ENCODE measurements at places on chromosomes 6 and 20. TPM values are rescaled to one million over a fixed set of nuclear protein-coding genes. Genes with fewer than 3 reads are reported as not detected.

Gene TMEM30A
- total RNA-seq: 133 TPM

Gene RIPOR2
- 23.1 TPM for total RNA-seq

Gene CLIC5
- total RNA-seq: 19.5 TPM

Gene ZSCAN16
- total RNA-seq: 11.7 TPM

Gene ANKRD66
- not detected for total RNA-seq

Gene C6orf15
- not detected for total RNA-seq

Gene ANGPT4
- 0.60 TPM for total RNA-seq

Gene LIN28B
- total RNA-seq: 1.3 TPM

Gene POU5F1
- not detected for total RNA-seq

Gene TXNDC5
- total RNA-seq: 112 TPM

All from camera-type eye (tissue), 1 donor.